Calu3 (cell line): ENCODE measurements at places on chromosomes 13 and 19. TPM values are rescaled to one million over a fixed set of nuclear protein-coding genes. Genes with fewer than 3 reads are reported as not detected.

The GARIN5A gene
- total RNA-seq, result 6.0 and 7.8 TPM in 2 replicates

DNA sequence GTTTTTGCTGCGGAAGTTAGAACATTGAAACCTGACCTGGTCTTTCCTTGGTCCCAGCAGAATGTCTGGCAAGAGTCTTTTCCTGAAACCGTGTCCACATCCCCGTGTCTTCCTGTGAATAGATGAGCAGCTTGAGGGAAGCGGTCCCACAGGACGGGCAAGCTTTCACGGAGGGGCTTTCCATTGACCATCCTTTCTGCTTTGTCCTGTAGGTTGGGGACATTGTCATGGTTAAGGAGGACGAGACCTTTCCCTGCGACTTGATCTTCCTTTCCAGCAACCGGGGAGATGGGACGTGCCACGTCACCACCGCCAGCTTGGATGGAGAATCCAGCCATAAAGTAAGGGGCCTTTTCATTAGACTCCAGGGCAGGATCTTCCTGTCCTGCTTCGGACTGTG, 126.0 kb downstream of the ATP11A start:
- DNase-seq, result no peak

The CACNA1A gene
- total RNA-seq, result 0.61 and 0.85 TPM in 2 replicates

DNA sequence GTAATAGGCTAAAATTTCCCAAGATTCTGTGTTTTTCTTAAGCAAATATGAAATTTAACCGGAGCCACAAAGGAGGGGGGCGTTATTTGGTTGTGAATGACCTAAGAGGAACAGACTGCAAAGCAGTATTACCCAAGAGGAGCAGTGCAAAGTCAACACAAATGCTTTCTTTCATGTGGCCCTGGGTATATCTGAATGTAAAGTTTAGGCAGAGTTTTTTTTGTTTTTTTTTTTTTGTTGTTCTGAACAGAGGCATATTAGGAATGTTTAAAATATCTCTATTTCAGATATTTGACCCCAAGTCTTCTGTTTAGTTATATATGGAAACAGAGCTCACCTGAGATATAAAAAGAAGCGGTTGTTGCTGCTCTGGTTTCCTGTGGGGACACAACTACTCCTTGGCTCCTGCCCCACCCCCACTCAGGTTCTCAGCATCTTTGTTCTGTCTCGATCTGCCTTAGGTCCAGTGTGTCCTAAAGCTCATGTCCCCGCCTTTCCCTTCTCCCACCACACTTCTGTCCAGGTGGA, 220.7 kb downstream of the RFC3 start:
- DNase-seq, result no peak

GRCh38 chr19:17655751-17656472, 32.2 kb downstream of the UNC13A start:
- DNase-seq, result no peak
